ENCODE measurements at places on chromosomes 1 and 21. TPM values are rescaled to one million over a fixed set of nuclear protein-coding genes. Genes with fewer than 3 reads are reported as not detected.

LIN28A gene
- not detected for total RNA-seq

TMEM61 gene
- total RNA-seq, result not detected

S100A16 gene
- not detected for total RNA-seq

GPR25 gene
- total RNA-seq, result not detected

SH2D5 gene
- total RNA-seq, result 0.51 TPM

HTR6 gene
- 1.6 TPM for total RNA-seq

PDE9A gene
- 7.3 TPM for total RNA-seq

SYNC gene
- not detected for total RNA-seq

ARV1 gene
- total RNA-seq, result 16.2 TPM

DIRAS3 gene
- total RNA-seq, result not detected

GPR157 gene
- total RNA-seq, result 2.7 TPM

DBT gene
- 11.0 TPM for total RNA-seq

CACNA1S gene
- total RNA-seq, result not detected

Data from activated CD4-positive, alpha-beta T cell treated with anti-CD3 and anti-CD28 coated beads for 36 hours (primary cell).